AG04450 (cell line): ENCODE measurements at places on chromosomes 3 and 15.

- DNase-seq = no peak
These were observed 724 bp downstream of the RPSA start for GRCh38 chr3:39407259-39407629.

DNA sequence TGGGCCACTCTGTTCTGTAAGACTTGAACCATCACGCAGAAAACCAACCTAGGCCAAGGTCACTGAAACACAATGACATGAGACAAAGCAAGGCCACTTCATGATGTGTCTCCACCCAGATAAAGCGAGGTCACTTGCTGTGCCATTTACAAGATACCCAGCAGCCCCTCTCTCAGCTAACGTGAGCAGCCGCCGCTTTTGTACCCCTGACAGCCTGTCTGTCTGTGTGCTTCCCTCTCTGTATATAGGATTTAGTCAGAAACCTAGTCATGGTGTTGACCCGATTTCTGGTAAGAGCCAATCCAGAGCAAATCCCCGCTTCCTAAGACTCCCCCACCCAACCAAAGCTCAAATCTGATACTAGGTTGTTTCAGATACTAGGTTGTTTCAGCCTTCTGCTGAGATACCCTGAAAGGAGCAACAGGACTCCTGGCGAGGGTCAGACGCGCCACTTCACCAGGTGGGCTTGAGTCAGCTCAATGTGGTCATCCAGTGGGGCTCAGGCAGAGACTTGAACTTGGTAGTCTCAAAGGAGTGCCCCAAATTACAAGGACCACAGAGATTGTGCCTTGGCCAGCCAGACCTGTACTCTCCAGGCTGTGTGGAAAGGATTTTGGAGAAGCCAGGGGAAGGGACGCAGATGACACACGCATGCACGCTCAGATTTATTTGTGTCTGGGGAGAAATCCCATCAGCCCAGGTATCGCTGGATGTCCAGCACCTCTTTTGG, 3.1 kb upstream of the ZXDC start:
- DNase-seq = no peak

GRCh38 chr3:146577662-146578061, 27.5 kb downstream of the PLSCR5 start:
- peak; percentile 43 for DNase-seq

DNA sequence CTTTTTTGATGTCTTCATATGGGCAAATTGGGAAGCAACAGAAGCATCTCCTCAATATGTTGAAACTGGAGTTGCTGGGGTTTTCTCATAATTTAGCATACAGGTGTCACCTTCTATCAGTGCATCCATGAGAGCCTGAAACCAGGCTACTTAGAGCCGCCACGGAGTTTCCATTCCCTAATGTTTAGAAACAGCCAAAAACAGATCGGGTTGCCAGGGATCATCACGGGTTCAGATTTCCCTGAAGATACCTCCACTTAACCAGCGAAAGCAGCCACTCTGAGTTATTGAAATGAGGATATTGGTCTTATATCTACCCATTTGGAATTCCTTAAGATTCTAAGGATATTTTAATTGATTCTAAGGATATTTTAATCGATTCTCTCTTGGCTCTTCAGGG, 14.5 kb downstream of the TERB2 start:
- DNase-seq = no peak

DNA sequence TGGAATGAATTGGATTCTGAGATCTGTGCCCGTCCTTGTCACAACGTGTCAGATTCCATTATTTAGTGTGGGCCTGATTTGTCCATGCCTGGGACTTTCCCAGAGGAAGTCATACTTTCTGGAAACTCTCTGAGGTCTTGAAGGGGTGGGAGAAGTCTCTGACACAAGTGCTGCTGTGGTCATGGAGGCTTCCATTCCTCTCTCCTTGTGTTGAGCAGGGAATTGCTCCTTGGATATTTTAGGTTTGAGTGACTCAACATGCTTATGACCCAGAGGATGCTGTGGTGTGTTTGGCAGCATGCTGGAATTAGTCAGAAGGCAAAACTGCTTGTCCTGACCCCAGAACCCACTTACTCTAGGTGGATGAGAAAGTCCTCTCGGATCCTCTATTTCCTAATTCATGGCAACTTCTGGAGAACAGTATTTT, 132.1 kb downstream of the LPP start:
- peak; percentile 95 for DNase-seq

GRCh38 chr3:141302364-141303141, 65.8 kb upstream of the ZBTB38 start:
- peak; percentile 23 for DNase-seq

GRCh38 chr15:36731025-36731424, 151.6 kb downstream of the CDIN1 start:
- DNase-seq = no peak

GRCh38 chr3:32420126-32421038, 28.7 kb downstream of the CMTM7 start:
- DNase-seq = no peak

- DNase-seq = no peak
These were observed 42.0 kb downstream of the IFT57 start for GRCh38 chr3:108180194-108180593.

- no peak for DNase-seq
These were observed 28.9 kb downstream of the PRICKLE2 start for GRCh38 chr3:64196236-64196929.

DNA sequence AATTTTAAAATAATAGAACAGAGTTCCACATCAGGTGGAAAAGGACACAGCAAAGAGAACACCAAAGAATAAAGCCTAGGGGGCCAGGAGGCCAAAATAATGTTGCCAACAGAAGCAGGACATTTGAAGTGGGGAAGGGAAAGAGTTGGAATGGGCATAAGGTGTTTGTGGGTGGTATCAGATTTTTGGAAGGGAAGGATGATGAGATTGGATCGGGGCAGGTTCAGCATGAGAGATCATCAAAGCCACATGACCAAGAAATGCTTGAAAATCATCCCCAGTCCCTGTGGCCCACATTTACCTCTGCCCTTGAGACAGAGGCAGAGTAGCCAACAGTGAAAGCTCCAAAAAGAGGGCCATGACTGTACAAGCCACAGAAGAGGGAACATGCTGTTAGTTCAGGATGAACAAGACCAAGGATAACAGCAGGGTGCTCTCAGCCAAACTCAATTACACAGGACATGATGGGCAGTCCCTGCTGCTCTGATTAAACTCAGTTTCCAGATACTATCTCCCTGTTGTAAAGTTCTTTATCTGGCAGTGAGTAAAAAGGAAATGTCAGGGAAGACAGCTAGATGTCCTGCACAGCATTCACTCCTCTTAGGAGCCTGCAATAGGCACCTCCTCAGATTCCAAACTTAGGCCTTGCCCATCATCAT, 32.5 kb downstream of the RAB27A start:
- no peak for DNase-seq

DNA sequence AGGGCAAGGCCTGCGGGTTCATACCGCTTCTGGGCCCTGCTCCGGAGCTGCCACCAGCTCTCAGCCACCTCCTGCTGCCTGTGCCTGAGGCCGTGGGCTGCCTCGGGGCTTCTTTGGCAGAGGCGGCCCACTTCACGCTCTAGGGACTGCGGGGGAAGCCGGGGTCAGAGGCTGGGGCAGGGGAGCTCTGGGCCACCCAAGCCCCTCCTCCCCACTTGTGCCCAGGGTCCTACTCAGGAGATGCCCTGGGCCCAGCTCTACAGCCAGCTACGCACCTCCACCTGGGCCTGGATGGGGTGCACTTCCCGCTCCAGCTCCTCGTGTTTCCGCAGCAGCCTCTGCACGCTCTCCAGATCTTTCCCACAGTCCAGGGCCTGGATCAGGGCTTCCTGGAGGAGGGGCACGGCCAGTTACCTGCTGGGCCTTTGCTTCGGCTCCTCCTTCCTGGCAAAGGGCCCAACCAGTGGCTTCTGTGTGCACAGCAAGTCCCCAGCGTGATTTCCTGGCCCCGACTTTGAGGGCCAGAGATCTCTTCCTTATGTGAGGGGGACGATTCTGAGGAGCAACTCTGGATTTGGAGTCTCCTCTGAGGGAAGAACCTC, 24.0 kb downstream of the PLA2G4B start:
- no peak for DNase-seq

- no peak for DNase-seq
These were observed 18.0 kb upstream of the ARNT2 start for GRCh38 chr15:80386151-80386550.

GRCh38 chr3:138241061-138241460, 54.0 kb downstream of the ARMC8 start:
- DNase-seq = peak; percentile 10

DNA sequence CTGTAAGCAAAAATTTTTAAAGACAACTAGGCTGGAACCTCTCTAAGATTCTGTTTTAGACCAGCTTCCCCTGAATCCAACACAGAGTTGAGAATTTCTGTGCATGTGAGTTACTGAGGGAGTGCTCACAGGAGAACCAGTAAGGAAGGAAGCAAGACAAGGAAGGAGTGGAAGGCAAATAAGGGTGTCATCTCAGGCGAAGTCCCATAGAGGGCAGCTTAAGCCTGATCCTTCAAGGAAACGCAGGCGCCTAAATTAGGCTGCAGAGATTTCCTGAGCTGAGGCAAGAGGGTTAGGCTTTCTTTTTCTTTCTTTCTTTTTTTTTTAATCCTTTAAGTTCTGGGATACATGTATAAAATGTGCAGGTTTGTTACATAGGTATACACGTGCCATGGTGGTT, 36.2 kb upstream of the COL6A6 start:
- DNase-seq = peak; percentile 1

DNA sequence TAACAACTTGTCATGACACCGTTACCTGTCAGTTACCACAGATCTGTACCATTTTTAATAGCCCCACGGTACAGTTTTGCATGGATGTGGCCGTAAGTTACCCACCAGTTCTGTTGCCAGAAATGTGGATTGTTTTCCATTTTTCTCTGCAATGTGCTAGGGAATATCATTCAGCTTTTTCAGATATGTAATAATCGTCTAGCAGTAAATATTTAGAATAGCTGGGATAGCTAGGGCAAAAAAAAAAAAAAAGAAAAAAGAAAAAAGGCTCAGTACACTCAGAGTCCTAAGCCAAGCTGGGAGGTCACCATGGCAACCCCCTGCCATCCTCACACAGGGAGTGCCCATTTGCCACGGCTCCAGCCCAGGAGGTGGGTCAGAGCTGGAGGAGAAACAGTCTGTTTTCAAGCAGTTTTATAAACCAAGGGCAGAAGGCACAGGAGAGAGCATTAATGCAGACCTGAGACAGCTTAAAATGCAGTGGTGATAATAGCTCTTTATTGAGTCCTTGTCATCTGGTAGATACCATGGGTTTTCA, 25.2 kb downstream of the PAQR5 start:
- DNase-seq = no peak

DNA sequence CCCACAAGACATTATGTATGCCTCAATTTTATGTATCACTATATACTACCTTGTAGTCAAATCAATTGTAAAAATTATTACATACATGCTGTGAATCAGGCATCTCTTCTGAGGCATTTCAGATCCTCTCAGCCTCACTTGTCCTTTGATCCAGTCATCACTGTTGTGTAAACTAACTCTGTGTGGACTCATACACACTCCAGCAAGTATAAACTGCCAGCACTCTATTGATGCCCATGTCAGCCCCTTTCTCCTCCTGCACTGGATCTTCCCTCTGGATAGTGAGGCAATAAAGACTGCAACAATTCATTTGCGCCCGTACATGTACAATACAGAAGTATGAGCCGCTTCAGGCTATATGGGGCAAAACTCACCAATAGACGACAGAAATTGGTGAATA, 364.7 kb upstream of the TGFBR2 start:
- DNase-seq = no peak

DNA sequence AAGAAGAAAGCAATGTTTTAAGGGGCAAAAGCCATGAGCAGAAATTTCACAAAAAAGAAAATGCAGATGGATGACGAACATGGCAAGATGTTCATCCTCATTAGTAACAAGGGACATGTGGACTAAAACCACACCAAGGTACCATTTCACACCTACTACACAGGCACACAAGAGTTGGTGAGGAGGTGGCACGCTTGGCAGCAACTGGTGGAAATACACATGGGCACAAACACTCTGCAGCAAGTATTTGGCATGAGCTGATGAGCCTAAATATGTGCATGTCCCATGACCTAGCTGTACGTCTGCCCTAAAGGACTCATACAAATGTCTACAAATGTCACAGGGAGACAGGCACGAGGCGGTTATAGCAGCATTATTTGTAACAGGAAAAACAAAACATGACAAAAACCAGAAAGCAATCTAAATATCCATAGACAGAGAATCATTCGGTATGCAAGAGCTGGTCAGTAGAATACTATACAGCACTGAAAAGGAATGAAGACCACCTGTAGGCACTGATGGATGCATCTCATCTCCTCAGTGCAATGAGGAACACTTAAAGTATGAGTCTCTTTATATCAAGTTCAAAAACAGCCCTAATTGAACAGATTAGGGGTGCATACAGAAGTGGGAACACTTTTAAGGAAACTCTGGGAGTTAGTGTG, 11.5 kb upstream of the FBLN2 start:
- DNase-seq = no peak

DNA sequence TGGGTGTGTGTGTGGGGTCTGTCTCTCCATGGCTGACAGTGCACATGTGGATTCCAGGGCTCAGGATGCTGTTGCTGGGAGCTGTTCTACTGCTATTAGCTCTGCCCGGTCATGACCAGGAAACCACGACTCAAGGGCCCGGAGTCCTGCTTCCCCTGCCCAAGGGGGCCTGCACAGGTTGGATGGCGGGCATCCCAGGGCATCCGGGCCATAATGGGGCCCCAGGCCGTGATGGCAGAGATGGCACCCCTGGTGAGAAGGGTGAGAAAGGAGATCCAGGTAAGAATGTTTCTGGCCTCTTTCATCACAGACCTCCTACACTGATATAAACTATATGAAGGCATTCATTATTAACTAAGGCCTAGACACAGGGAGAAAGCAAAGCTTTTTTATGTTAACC, 10.5 kb downstream of the ADIPOQ start:
- no peak for DNase-seq

DNA sequence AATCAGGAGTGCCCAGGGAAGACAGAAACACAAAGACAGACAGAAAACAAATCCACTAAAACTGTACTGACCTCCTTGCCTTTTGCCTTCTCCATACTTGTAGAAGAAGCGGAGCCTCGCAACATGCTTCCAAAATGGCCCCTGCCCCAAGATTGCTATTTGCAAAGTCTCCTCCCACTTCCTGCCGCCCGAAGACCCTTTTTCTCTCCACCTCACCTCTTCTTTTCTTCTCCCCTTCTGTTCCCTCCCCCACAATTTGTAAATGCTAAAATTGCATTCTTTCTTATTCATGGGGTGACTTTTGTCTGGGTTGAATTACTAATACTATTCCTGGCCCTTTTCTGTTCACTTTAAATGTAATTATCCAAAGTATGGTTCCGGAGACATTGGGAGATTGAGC, at the start of gene DPPA4:
DPPA4 (minus strand) TSS at position 154 of the 400 bp plus-strand sequence; CDS start at position 125, 29 bp downstream.
- DNase-seq = no peak
